ENCODE measurements at places on chromosomes 7 and 10. TPM values are rescaled to one million over a fixed set of nuclear protein-coding genes. Genes with fewer than 3 reads are reported as not detected.

TMEM178B gene
- total RNA-seq: 1.7 TPM

OPN4 gene
- not detected for total RNA-seq

CLDN3 gene
- total RNA-seq: not detected

GRCh38 chr7:5476001-5476400 lies 52.4 kb upstream of the TNRC18 start:
- DNase-seq: no peak

OR2A5 gene
- not detected for total RNA-seq

TUBB8 gene
- total RNA-seq: not detected

CRHR2 gene
- not detected for total RNA-seq

DENND2A gene
- 19.9 TPM for total RNA-seq

- no peak for DNase-seq
Observed at GRCh38 chr10:73414230-73414945, 530 bp upstream of the ANXA7 start.

- DNase-seq: no peak
Observed at GRCh38 chr7:94405506-94405905, 10.8 kb downstream of the COL1A2 start.

DNA sequence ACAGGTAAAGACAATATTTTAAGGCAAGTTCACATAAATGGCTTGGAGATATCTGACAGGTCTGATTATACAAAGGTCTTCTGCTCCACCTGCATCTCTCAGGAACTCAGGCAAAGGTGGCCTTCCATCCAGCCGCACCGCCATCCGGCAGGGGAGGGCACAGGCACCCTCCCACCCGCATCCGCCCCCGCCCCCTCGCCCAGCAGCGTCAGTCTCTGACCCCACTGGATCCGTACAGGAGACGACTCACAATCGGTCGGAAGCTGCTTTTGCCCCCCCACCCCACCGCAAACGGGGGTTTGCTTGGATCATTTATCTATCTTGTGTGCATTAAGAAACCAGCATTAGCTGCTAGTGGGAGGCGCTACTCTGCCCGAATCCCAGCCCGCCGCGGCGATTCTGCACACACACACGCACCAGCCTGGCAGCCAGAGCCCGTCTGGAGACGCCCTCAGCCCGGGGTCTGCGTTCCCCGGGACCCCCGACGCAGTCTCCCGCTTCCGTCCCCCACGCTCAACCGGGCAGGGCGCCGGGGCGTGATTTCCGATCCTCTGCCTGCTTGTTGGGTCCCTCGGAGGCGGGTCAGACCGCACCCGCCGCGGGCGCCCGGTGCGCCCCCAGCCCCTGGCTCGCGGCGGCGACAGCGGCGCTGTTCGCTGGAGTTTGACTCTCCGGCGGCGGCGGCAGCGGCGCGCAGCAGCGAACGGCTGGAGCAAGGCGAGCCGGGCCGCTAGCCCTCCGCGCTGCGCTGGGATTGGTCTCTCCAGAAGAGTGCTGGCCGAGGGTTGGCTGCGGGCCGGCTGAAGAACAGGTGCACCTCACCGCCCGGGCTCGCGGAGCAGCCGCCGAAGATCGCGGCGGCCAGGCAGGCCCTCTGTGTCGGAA lies 820 bp upstream of the NRG3 start:
- DNase-seq: peak; percentile 68

- DNase-seq: no peak
Observed at GRCh38 chr10:10919976-10920375, 97.7 kb upstream of the CELF2 start.

- peak; percentile 47 for DNase-seq
Observed at GRCh38 chr10:132712291-132712690, 73.7 kb downstream of the NKX6-2 start.

SHH gene
- not detected for total RNA-seq

DNA sequence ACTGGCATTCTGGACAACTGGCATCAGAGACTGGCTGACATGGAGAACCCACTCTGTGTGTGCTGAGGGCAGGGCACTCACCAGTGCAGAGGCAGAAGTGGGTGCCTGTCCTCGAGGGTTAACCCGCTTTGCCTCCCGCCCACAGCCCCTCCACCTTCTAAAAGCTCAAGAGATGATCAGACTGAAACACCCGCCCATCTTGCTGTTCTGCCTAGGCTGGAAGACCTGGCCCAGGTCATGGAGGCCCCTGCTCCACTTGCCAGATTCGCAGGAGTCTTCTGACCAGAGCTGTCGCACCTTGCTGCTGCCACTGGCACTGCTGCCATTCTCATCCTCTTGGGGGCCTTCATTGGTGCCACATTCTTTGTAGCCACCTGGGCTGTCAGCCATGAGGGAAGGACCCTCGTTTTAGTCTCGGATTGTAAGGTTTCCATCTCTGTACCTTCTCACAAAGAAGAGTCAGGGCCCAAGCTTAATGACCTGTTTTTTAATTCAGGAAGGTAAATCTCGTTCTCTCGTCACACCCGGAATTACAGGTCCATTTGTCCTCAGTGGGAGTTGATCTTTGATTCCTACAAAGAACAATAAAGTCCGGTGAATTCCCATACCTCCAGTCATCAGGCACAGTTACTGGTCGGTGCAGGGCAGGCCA lies 1.9 kb downstream of the CYREN start:
- DNase-seq: peak; percentile 80

PSD gene
- total RNA-seq: 2.5 TPM

VWA2 gene
- 1.2 TPM for total RNA-seq

ZNRF2 gene
- total RNA-seq: 27.1 TPM

SPDYE2 gene
- total RNA-seq: 0.52 TPM

TRIP6 gene
- total RNA-seq: 20.9 TPM

CYP2C8 gene
- 0.60 TPM for total RNA-seq

- DNase-seq: peak; percentile 39
Observed at GRCh38 chr10:121611393-121612159, 13.3 kb upstream of the FGFR2 start.
